Left lung (tissue), 14 donors: ENCODE measurements at places on chromosomes 13 and 19. TPM values are rescaled to one million over a fixed set of nuclear protein-coding genes. Genes with fewer than 3 reads are reported as not detected.
A peak's percentile ranks its signal among the peaks of the same experiment; 100 is the strongest.

DNA sequence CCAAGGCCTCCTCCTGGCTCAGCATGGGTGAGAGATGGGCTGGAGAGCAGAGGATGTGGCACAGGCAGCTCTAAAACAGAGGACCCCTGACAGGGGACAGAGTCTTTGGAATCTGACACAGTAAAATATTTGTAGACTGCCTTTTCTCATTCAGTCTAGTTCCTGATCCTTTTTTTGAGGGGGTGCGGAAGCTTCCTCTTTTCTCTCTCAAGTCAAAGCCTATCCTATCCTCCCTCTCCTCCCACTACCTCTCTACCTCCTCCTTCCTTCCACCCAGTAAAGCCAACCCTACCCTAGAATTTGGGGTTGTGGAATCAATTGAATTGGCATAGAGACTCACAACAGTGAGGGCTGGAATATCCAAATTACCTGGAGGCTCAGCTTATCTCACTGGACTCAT is 82.0 kb downstream of the TEX26 start:
- DNase-seq, result no peak

FARP1 gene
- 124 TPM for total RNA-seq

GRCh38 chr13:52997951-52998876 is 30.4 kb upstream of the OLFM4 start:
- DNase-seq, result no peak

DNA sequence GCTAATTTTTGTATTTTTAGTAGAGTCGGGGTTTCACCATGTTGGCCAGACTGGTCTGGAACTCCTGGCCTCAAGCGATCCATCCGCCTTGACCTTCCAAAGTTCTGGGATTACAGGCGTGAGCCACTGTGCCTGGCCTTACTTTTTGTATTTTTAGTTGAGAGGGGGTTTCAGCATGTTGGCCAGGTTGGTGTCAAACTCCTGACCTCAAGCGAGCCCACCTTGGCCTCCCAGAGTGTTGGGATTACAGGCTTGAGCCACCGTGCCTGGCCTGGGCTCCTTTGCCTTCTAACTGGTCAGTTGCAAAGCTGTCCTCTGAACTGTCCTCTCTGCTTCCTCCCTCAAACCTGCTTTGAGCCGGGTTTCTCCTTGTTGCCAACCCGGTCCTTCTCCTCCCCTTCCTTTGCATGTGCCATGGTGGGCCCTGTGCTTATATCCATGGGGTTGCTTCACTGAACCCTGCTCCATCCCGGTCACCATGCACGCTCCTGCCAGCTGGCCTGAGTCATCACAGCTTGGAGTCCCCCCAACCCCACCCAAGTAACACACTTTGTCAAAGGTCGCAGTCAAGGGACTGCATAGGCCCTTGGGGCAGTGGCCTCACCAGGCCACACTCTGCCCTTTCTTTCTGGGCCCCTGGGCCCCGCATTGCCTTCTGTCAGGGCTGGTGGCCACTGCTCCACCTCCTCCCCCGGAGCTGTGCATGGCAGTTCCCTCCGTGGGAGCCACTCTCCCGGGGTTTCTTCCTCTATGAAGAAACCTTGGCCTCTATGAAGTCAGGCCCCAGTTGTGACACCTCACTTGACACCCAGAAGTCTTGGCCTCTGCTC is 21.2 kb downstream of the WTIP start:
- DNase-seq, result peak; percentile 29

DNA sequence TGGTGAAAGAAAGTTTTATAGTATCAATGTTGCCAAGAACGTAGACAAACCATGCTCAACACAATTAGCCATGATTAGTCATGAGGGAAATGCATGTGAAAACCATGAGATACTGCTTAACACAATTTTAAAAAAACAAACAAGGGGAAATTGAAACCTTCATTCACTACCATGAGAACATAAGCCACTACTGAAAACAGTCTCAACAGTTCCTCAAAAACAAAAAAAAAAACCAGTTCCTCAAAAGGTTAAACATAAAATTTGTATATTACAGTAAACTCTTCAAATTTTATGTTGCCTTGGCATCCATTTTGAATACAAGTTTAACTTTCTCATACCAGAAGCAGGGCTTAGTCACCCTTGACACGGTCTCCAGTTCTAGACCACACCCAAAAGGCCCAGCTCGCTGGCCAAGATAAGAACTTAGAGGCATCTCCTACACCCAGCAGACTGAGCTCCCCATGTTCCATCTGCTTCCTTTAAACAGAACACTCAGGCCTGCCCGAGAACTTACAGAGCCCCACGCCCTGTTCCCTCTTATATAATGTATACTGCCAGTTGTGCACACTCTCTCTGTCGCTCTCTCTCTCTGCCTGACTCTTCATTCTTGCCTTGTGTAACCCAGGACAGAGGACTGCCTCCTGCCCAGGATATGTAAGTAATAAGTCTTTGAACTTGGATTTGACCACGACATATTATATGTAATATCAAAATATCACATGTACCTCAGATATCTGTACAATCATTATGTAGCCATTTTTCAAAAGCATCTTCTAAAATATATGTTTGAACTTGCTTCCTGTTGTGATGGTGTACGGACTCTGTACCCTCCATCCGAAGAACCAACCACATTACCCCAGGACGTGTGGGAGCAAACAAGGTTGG is 67.4 kb downstream of the STK24 start:
- DNase-seq, result no peak

FGF9 gene
- 1.6 TPM for total RNA-seq

DNA sequence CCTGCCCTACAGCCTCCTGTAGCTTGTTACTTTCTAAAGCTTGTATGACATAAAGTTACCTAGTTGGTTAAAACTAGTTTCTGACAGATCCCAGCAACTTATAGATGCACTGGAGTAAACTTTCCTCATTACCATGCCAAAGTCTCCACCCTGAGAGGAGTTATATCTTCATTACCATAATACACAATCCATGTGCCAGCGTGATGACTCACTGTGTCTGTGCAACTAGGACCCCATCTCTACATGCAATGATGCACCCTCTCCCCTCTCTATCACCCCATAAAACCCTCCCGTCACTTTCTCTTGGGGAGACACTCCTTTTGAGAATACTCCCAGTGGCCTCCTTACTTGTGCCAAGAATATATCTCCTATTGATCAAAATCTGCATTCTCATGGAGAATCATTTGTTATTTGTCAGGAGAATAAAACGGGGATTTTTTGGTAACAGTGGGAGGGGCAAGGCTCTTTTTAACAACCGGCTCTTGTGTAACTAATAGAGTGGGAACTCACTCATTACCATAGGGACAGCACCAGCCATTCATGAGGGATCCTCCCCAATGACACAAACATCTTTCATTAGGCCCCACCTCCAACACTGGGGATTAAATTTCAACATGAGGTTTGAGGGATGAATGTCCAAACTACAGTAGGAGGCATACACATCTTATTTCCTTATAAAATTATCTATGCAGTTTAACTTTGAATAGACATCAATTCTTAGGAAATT is 235.1 kb upstream of the ATXN8OS start:
- no peak for DNase-seq

DNA sequence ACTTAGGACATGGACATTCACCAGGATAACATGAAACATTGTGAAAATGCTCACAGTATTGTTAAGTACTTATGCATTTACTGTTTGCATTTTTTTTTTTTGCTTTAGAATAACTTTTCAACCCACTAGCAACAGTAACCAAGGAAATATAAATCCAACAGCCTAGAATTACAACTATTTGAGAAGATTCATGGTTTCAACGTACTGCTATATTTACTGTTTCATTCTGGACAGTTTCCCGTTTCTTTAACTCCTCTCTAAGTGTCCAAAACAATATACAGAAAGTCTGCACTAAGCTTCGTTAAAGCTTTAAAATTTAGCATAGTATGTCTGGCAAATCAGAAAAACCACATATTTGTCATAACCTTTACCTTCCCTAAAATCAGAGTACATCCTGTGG is 2.7 kb downstream of the SMAD9 start:
- no peak for DNase-seq

GRCh38 chr19:48992581-48993174 is 431 bp downstream of the GYS1 start:
- DNase-seq, result no peak

DNA sequence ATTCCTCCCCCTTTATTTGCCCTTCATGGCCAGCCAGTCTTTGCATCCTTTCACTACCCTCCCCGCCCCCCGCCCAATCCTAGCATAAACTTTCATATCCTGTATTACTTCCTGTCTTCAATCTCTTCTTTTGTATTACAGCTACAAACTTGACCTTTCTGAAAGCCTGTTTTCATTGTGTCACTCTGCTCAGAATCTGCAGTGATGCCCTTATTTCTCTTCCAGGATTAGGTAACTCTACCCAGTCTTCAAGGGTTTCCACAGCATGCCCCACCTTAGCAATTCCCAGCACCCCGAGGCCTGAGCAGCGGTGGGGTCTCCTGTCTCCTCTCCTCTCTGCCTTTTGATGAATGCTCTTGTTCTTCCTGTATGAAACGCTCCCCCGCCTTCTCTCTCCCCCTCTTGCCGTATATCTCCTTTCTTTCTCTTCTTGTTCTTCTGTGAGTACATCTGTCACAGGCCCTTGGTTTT is 145.6 kb downstream of the SHISA2 start:
- DNase-seq, result no peak

DNA sequence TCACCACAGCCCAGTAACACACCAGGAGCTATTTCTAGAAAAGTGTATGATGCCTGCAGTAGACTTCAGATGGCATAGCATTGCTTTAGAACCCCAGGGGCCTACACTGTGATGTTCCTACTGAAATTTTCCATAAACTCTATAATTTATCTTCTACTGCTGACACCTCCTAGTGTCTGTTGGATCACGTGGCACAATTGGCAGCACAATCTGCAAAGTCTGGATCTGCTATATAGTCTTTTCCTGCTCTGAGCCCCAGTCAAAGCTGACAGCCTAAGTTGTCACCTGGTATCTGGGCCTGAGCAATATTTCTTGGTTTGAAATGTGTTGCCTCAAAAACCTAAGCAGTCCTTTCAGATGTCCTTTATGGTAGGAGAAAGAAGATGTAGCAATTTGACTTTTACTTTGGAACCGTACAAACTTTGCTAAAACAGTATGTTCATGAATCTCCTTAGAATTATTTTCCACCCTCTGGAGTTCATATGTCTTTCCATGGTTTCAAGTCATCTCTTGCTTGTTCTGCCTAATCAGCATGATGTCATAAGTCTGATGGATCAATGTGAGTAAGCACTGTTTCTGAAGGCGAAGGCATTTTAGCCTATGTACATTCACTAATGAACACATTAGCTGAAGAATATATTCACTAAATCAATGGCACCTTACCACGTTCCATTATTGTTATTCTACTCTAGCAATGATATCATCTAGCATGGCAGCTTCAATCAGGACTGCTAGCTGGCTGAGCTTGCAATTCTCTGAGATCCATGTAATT is 536.5 kb upstream of the NBEA start:
- no peak for DNase-seq

PIN1 gene
- total RNA-seq, result 57.5 TPM

GRCh38 chr19:13130886-13131490 is 12.9 kb downstream of the NACC1 start:
- DNase-seq, result no peak

GRCh38 chr19:10260141-10260584 is 8.1 kb downstream of the MRPL4 start:
- no peak for DNase-seq

GRCh38 chr19:6587998-6588507 is 2.9 kb downstream of the CD70 start:
- no peak for DNase-seq

DNA sequence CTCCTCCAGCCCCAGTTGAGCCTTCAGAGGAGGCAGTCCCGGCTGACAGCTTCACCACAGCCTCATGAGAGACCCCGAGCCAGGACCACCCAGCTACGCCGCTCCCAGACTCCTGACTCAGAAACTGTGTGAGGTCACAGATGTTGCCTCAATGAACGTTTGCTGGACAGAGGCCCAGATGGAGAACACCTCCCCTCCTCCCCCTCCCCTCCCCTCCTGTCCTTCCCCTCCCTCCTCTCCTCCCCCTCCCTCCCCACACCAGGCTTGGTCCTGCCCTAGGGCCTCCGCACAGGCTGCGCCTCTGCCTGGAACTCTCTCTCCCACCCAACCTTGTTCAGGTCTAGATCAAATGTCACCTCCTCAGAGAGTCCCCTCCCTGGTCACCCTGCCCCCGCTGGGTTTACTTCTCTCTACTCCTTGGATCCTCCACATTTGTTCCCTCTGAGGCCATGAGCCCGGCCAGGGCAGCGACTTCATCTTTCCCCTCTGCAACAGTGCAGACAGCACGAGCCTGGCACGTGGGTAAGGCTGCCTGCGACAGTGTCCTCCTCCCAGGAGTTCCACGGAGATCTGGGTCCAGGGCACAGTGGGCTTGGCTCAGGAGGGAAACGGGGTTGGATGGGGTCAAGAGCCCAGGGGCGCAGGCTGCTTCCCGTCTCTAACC is 17.4 kb downstream of the PIP5K1C start:
- peak; percentile 50 for DNase-seq

OR7G2 gene
- not detected for total RNA-seq

DNA sequence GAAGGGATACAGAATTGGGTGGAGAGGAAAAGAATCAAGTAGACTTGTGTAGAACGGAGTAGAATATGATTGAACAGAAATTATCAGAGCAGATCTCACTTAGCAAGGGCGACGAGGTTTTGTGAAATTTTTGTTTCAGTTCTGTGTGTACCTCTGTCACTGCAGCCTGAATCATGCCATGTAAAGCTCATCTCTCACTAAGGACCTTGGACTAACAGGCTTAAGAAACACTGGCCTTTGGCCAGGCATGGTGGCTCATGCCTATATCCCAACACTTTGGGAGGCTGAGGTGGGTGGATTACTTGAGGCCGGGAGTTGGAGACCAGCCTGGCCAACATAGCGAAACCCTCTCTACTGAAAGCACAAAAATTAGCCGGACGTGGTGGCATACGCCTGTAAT is 62.6 kb downstream of the MYH14 start:
- no peak for DNase-seq

- no peak for DNase-seq
Measured at GRCh38 chr13:27578121-27579030, 42.0 kb downstream of the LNX2 start.

DNA sequence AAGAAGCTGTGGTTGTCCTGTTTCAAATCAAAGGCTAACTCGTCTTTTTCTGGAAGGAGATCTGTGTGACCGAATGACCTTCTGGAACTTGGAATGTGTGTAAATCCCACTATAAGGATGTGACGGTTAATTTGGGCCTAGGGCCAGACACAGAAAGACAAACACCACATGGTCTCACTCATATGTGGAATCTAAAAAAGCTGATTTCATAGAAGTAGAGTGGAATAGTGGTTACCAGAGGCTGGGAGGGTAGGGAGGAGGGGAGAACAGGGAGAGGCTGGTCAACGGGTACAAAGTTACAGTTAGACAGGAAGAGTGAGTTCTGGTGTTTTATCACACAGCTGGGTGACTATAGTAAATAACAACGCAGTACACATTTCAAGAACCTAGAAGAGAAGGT is 39.3 kb upstream of the RGCC start:
- DNase-seq, result peak; percentile 32

KLC3 gene
- 1.9 TPM for total RNA-seq
